ENCODE measurements at places on chromosomes 1 and 21.
A peak's percentile ranks its signal among the peaks of the same experiment; 100 is the strongest.

DNA sequence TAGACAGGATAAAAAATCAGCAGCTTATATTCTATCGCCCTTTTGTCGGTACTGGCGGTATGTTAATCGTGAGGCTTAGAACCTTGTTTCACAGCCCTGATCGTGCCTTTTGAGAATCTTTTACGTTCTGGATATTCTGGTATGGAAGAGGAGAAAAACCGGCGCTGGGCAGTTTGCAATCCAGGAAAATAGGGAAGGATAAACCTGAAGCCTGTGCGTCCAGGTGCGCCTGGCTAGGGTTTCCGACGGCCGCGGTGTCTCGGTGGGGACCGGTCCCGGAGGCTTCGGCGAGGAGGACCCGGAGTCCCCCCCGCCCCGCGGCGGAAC, 258 bp upstream of the SYPL2 start:
- no peak for DNase-seq

GRCh38 chr1:244657421-244657820, 4.5 kb downstream of the DESI2 start:
- DNase-seq, result no peak

GRCh38 chr1:232593717-232594502, 36.0 kb downstream of the SIPA1L2 start:
- DNase-seq, result no peak

DNA sequence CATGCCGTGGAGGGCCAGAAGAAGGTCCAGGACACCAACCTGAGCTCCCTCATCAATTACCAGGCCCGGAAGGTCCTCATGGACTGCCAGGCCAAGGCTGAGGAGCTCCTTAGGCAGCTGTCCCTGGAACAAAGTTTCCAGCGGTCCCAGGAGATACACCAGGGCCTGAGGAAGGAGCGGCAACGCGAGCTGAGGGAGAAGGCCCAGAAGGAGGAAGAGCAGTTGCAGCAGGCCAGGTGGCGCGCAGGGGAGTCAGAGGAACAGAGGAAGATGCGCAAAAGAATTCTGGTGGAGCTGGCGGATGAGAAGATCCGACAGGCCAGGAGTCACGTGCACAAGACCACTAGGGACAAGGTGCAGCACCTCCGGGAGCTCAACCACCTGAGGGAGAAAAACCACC, 1.5 kb downstream of the CCDC185 start:
- no peak for DNase-seq

DNA sequence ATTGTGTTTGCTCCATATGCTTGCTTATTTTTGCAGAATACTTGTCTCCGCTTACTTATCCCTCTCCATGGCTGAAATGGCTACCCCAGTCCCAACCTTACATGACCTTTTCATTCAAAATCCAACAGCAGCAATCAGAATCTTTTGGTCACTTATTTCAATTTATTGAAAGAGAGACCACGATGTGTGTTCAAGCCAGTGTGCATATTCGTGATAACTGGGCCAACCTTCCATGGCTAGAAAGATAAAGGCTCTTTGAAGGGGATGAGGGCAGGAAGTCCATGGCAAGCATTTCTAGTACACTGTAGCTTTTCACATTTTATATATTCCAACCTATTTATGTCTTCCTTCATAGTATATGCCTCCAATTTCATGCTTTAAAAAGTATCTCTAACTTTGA, 23.1 kb downstream of the HSD11B1 start:
- DNase-seq, result no peak

- DNase-seq, result no peak
Measured at GRCh38 chr1:229097356-229097755, 173.6 kb upstream of the RAB4A start.

- no peak for DNase-seq
Measured at GRCh38 chr1:165383067-165383466, 26.6 kb upstream of the LMX1A start.

- DNase-seq, result no peak
Measured at GRCh38 chr1:50974618-50974935, 4.5 kb downstream of the CDKN2C start.

GRCh38 chr21:46252840-46253239, 24.3 kb upstream of the LSS start:
- DNase-seq, result no peak

DNA sequence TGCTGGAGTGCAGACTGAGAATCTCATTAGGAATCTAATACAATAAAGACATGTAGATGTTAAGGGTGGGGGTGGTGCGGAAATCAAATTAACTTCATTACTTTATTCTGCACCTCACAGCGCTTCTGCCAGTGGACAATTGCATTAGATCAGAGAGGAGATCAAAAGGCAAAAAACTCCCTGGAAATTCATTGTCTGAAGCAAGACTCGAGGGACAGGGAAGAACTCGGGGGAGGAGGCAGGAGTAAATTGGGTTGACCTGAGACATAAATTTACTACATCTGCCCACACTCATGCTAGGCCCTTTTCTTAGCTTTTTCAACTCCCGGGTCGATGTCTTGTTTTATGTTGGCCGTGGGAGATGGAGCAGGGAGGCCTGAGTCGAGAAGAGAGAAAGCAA, 315.4 kb downstream of the SPATA17 start:
- no peak for DNase-seq

GRCh38 chr1:67760030-67760821, 73.0 kb downstream of the GNG12 start:
- no peak for DNase-seq

DNA sequence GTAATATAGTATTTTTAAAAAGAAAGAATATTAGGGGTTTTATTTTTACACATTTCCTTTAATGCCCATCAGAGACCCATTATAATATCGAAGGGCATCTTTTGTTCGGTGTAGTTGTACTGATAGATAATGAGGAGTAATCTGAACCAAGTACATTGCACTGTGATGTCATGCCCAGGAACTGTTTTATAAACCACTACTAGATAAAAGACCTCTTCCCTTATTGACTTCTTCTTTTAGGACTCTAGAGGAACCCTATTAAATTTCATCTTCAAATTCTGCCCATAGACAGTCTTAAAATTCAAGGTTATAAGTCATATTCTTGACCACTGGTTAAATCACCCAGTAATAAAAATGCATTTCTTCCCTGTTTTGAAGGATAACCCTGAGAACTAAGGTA, 206.5 kb downstream of the NRIP1 start:
- DNase-seq, result no peak

DNA sequence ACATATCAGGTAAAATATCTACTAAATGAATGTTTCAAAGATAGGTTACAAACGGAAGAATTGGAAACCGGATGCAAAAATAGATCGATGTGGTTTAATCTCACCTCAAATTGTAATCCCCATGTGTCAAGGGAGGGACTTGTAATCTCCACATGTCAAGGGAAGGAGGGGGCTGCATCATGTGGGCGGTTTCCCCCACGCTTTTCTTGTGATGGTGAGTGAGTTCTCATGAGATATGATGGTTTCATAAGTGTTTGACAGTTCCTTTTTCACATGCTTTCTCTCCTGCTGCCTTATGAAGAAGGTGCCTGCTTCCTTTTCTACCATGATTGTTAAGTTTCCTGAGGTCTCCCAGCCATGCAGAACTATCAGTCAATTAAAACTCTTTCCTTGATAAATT, 408.7 kb upstream of the TMPRSS15 start:
- DNase-seq, result no peak

GRCh38 chr1:30697571-30698376, 25.6 kb downstream of the MATN1 start:
- DNase-seq, result no peak

- no peak for DNase-seq
Measured at GRCh38 chr21:25428537-25428936, 178.7 kb downstream of the MRPL39 start.

DNA sequence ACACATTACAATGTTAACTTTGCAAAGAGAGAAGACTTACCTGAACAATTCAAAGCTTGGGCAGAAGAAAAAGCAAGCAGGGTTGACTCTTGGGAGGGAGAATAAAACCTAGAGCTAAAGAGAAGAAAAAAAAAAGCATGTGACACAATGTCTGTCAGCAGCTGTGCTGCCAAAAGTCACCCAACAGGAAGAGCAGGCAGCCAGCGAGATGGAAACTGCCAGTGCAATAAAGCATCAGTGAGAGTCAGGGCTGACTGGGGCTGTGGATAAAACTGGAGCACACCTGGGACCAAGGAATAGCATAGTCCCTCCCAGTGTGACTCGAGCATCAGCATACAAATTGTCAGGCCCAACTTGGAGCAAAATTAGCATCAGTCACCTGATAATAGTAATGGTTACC, 65.0 kb upstream of the SLC22A15 start:
- DNase-seq, result no peak

DNA sequence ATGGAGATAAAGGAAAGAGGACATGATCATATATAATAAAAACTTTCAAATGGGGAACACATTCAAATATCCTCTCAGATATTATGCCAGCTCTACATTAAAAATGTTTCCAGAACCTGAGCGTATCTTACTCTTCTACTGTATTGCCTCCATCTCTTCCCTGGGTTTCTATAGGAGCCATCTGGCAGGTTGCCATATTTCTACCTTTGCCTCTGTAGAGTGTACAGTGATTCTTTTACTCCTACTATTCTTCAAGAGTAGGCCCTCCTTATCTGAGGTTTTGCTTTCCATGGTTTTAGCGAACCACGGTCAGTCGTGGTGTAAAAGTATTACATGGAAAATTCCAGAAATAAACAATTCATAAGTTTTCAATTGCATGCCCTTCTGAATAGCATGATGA, 259.5 kb downstream of the GRIK1 start:
- DNase-seq, result no peak

DNA sequence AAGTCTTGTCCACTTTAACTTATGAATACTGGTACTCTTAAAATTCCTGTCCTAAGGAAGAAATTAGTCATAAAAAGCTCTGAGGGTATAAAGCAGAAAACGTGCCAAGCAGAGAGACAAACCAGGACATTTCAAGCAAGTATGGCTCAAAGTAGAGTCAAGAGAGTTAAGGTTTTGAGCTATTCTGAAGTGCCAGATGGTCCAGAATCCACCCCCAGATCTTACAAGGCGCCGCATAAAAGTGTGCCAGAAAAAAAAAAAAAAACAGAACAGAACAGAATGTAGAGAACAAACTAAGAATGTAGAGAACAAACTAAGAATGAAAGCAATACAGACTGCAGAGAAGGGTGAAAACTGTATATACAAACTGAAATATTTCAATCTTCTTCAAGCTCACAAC, 12.5 kb downstream of the EPS15 start:
- peak; percentile 67 for DNase-seq

- DNase-seq, result no peak
Measured at GRCh38 chr1:16072616-16073484, 601 bp downstream of the FAM131C start.

- no peak for DNase-seq
Measured at GRCh38 chr1:170685166-170685565, 21.2 kb downstream of the PRRX1 start.

GRCh38 chr1:172726740-172727139, 67.8 kb downstream of the FASLG start:
- no peak for DNase-seq

- DNase-seq, result no peak
Measured at GRCh38 chr1:226743259-226743658, 4.2 kb upstream of the ITPKB start.

- no peak for DNase-seq
Measured at GRCh38 chr1:88552226-88552625, 131.8 kb upstream of the PKN2 start.

- no peak for DNase-seq
Measured at GRCh38 chr21:42525029-42525581, 11.5 kb downstream of the SLC37A1 start.

DNA sequence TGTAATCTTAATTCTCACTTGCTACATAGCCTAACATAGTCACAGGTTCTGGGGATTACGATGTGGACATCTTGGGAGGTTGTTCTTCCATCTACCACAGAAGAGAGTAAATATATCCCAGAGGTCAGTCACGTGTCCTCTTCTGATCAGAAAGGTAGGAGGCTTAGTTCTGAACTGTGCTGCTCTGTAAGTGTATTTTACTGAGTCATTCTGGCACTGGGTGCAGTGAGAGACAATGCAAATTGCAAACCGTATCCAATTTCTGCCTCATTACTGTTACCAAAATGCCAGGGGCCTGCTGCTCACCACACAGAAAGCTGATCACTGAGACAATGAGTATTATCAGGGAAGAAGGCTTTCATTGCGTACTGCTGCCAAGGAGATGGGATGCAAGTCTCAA, 104.0 kb downstream of the GABPA start:
- DNase-seq, result no peak

GRCh38 chr21:17269760-17270159, 243.1 kb upstream of the CXADR start:
- DNase-seq, result no peak

DNA sequence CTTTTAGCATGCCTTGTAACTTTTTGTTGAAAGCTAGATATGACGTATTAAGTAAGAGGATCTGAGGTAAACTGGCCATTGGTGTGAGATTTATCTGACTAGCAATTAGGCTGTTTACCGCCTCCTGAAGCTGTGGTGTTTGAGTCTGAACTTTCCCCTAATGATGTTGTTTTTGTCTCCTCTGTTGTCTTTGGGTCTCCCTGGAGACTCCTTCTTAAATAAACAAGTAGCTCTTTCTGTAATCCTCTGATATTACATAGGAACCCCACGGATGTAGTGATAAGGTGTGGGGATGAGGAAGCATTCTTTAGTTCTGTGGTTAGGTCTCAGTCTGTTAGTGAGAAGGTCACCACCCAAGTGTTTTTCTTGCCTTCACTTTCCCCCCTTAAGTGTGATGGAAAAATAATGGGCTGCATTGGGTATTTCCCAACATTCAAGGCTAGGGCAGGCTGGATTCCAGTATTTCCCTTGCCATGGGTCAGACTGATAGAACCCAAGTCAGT, 33.0 kb downstream of the PRSS38 start:
- DNase-seq, result no peak

DNA sequence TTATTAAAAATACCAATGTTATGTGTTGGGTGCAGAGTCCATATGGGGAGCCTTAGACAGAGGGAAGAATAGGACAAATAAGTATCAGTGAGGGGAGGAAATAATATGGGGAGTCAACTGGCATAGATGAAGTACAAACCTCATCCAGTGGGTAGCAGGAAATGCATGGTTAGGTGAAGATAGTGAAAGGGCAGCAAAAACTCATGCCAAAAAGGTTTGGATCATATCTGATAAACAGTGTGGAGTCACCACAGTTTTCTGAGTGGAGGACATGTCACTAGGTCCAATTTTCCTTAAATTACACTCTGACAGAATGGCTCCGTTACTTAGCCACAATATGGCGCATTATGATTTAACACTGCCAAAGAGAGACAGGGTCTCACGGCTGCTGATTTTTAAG, 10.3 kb downstream of the DUSP23 start:
- DNase-seq, result no peak

DNA sequence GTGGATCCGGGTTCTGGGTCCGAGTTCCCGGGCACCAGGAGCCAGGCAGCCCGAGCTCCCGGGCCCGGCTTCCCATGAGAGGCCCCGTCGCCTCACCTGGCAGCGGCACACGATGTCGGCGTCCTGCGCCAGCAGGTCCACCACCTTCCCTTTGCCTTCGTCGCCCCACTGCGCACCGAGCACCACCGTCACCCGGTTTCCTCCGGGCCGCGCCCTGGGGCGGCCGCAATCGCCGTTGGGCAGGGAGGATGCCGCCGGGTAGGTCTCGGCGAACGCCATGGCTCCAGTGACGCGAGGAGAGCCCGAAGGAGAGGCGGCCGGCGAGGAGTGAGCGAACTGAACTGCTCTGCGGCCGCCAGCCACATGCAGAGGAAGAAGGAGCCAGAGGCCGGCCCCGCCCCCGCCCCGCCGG, at the start of gene ADSS2:
Gene ADSS2 (minus strand): TSS at position 371 of the 412 bp plus-strand sequence. CDS start 92 bp downstream, at position 279.
- DNase-seq, result no peak

- DNase-seq, result no peak
Measured at GRCh38 chr21:26920055-26920454, 46.8 kb downstream of the ADAMTS5 start.

GRCh38 chr21:18617291-18617690, 213.7 kb upstream of the TMPRSS15 start:
- no peak for DNase-seq

GRCh38 chr1:43806183-43806582, 98.8 kb downstream of the ST3GAL3 start:
- DNase-seq, result no peak

Data from HFF-Myc (cell line).